ENCODE measurements at places on chromosomes 1 and 21. TPM values are rescaled to one million over a fixed set of nuclear protein-coding genes. Genes with fewer than 3 reads are reported as not detected.

PKNOX1 gene
- total RNA-seq = 13.4 TPM

TEDDM1 gene
- total RNA-seq = not detected

LMOD1 gene
- total RNA-seq = 8.7 TPM

MYOG gene
- total RNA-seq = not detected

DIO1 gene
- 31.2 TPM for total RNA-seq

SPATA45 gene
- total RNA-seq = 0.96 TPM

TCHH gene
- not detected for total RNA-seq

SIM2 gene
- total RNA-seq = 0.20 TPM

C1orf116 gene
- 18.3 TPM for total RNA-seq

All from hepatocyte (in vitro differentiated cells).